ENCODE measurements at places on chromosomes 7 and 10. TPM values are rescaled to one million over a fixed set of nuclear protein-coding genes. Genes with fewer than 3 reads are reported as not detected.

- DNase-seq = peak; percentile 76
Observed at GRCh38 chr7:71768450-71768849, 636.5 kb downstream of the GALNT17 start.

GRCh38 chr7:139726485-139726869 is 51.3 kb downstream of the HIPK2 start:
- DNase-seq = no peak

DNA sequence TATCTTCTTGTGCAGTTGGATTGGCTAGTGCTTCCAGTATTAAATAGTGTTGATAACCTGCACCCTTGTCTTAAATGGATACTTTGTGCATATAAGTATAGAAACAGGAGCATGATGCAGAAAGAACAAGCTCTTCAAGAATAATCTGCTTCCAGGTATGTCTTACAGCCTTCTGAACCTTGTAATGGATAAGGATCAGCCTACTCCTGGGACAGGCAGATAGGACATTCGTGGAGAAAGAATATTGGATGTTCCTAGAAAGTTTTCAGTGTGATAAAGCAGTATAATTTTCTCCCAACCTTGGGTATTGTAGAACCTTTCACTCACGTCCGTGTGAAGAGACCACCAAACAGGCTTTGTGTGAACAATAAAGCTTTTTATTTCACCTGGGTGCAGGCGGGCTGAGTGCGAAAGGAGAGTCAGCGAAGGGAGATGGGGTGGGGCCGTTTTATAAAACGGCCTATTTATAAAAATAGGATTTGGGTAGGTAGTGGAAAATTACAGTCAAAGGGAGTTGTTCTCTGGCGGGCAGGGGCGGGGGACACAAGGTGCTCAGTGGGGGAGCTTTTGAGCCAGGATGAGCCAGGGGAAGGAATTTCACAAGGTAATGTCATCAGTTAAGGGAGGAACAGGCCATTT is 27.2 kb downstream of the C1GALT1 start:
- no peak for DNase-seq

The TAS2R41 gene
- not detected for total RNA-seq

GRCh38 chr10:79320820-79321493 is 26.3 kb upstream of the PPIF start:
- DNase-seq = peak; percentile 77

The COL13A1 gene
- total RNA-seq = 0.86 TPM

DNA sequence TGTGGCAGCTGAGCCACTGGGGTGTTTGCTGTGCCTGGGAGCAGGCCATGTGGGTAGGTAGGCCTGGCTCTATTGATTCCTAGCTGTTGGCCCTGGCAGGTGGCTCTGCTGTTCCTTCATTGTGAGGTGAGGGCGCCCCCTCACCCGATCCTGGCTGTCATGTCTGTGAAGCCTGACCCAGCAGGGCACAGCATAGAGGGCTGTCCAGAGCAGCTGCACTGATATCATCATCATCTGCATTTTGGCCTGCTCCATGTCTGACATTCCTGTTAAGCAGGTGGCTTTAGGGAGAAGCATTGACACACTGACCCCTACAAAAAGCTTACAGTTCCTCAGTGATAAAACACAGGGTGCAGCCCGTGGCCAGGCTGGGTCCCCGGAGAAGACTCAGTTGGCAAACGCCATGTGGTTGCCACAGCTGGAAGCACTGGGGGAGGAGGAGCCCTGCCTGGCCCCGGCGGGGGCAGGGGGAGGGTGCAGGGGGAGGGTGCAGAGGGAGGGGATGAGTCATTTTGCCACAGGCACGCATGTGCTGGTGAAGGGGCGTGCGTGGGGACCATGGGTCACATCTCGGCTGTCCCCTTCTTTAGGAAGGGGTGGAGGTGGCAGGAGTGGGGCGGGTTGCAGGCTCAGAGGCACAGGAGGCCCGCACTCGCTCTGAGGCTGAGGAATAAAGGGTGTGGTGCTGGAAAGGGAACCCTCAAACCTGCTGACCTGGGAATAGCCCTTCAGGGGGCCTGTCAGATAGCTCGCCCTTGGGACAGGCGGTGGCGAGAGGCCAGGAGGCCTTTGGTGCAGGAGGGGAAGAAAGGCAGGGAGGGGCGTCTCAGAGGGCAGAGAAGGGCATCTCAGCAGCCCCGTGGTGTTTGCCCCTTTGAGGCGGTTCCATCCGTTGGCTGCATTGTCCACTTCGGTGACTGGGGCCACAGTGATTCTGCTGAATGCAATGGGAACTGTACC is 31.6 kb downstream of the IKZF1 start:
- no peak for DNase-seq

The FEZF1 gene
- total RNA-seq = 0.61 TPM

- no peak for DNase-seq
Observed at GRCh38 chr10:96317067-96317833, 13.0 kb downstream of the DNTT start.

The NKX6-2 gene
- not detected for total RNA-seq

The NOS3 gene
- 2.0 TPM for total RNA-seq

The OGDHL gene
- total RNA-seq = 1.9 TPM
